Activated CD4-positive, alpha-beta T cell treated with anti-CD3 and anti-CD28 coated beads, Interleukin-2, amount 50 U/mL, for 1 hour (primary cell): ENCODE measurements at places on chromosomes 6 and 20.

- DNase-seq, result no peak
Measured at GRCh38 chr20:44099832-44100231, 87.2 kb downstream of the JPH2 start.

GRCh38 chr6:74676906-74677305 is 528.9 kb downstream of the COL12A1 start:
- DNase-seq, result no peak

GRCh38 chr6:55182016-55182650 is 7.8 kb downstream of the HCRTR2 start:
- DNase-seq, result no peak

DNA sequence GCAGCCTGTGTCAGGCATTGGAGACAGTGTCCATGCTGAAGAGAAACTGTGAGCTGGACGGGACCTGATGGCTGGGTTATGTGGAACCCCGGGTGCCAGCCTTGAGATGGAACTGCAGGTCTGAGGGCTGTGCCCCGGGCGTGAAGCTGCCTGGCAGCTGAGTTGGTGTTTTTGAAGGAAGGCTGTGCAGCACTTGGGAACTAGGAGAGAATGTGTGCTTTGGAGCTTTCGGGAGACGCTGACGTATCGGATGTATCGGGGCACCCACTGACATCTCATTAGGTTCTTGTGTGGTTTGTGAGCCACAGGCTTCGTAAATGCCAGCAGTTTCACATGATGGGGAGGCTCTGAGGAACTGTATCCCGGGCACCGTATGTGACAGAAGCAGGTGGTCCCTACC is 2.2 kb downstream of the DLGAP4 start:
- DNase-seq, result no peak

- no peak for DNase-seq
Measured at GRCh38 chr6:56875961-56876360, 78.9 kb upstream of the BEND6 start.

GRCh38 chr6:170226647-170227046 is 64.2 kb downstream of the DLL1 start:
- no peak for DNase-seq
